ENCODE measurements at places on chromosomes 6 and 20.

DNA sequence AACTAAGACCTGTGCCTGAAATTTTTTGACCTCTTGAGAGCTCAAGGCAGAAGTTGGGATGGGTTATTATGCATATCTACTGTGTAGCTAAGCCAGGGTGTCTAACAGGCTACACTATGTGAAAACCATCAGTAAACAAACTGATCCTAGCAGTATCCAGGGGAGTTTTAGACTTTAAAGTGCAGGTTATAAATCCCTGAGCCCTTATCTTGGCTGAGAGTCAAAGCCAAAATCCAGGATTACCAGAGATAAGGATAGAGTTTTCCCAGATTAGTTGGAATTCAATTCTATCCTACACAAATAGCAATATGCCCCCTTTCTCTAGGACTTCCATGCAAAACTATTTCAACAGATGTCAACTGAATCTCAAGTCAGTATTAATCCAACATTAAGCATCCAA lies 1229.7 kb downstream of the GRIK2 start:
- DNase-seq, result no peak

DNA sequence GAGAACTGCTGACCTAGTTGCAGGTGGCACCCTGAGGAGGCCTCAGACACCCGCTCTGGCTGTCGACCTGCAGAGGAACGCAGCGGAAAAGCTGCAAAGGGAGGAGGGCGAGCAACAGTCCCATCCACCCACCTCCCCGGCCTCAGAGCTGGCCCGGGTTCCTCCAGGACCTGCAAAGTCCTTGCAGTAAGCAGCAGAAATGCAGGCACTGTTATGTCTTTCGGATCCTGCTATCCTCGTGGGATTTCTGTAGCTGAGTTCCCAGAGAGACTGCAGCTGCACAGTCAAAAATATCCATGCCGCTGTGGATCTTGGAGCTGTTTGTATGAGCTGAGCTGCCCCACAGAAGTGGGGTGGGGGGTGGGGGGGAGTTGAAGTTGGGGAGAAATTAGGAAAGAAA lies 251.3 kb downstream of the ANKRD60 start:
- DNase-seq, result no peak

GRCh38 chr6:118581489-118581959 lies 33.4 kb downstream of the PLN start:
- DNase-seq, result no peak

DNA sequence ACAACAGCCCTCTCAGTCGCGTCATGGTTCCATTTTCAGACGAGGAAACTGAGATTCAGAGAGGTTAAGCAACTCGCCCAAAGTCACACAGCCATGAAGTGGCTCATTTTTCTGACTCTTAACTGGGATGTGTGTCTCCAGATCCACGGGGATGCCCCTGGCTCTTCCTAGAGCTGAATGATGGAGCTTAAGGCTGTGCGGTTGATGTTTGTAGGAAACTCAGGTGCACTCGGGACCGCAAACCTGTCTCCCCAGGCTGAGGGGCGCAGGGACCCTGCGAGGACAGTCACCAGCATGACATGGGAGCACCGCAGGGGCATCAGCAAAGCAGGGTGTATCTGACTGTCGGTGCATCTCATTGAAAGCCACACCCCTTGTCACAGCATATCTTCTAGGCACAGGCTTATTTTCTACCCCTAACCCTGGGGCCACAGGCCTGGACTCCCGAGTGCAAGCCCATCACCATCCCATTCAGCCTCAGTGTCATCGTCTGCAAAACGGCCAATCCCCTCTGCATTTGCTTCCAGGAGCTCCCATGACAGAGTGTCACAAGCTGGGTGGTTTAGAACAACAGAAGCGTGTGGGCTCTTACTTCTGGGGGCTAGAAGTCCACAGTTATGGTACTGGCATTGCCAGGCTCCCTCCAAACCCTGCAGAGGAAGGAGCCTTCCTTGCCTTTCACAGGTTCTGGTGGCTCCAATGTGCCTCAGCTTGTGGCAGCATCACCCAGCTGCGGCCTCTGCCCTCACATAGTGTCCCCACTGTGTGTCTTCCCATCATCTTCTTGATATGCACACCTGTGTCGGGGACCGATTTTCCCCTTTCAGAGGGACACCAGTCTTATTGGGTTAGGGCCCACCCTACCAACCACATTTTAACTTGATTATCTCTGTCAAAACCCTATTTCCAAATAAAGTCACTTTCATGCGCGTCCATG lies 9.9 kb upstream of the ARHGAP40 start:
- DNase-seq, result no peak

- DNase-seq, result no peak
Observed at GRCh38 chr6:1606780-1607515, 2.8 kb upstream of the FOXC1 start.

DNA sequence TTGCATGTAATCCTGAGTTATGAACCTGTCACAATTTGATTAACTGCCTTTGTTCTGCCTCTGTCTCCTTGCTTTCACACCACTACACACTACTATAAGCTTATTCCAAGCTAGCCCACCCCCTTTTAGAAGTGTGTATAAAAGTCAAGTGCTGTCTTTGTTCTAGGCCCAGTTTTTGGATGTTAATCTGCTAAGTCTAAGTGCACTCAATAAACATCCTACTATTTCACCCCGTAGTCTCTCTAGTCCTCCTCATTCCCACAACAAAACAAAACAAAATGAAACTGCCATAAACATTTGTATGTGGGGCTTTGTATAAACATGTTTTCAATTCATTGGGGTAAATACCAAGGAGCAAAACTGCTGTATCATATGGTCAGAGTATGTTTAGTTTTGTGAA lies 16.1 kb upstream of the SPACA1 start:
- no peak for DNase-seq

DNA sequence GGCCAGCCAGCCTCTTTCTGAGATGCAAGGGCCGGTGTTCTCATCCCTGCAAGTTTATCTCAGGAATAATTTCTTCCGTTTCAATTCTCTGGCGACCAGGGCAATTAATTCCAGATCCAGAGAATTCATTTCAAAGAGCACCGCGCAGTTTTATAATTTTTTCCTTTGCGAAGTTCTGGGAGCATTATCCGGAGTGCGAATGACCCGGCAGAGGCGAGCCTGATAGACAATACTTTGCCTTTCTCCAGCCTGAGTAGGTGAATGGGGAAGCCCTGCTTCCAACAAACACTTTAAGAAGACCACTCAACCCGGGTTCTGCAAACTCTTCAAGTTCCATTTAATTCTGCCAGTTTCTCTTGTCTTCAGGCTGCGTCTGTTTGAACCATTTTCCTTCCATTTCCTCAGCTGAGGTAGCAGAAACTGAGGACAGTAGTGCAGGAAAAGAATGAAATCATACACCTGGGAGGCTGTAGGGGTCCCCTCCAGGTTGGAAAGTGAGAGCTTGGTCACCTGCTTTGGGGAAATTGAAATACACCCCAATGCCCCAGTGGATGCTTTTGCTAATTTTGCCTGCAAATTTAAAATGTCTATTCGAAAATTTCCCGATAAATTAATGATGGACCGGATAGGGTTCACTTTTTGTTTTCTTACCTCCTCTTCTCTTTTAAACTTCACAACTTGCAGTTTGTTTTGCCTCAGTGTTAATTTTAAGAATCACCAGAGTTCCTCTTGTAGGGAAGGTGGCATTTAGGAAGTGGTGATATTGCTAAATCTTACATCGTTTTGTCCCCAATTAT lies 1.1 kb downstream of the VGLL2 start:
- no peak for DNase-seq

DNA sequence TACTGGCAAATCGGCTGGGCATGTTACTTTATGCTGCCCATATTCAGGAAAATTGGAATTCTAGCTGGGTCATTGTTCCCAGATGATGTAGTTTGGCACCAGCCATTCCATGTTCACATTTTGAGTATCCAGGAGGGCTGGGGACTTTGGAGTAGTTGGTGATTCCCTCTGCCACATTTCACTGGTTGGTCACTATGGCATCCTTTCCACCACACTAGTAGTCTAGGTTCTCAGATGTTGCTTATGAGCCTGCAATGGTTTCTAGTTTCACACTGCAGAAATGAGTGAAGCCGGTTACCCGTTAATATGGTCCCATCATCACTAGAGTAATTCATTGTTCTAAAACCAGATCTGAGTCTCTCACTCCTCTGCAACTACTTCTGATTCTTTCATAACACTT lies 4.6 kb downstream of the PTPN1 start:
- DNase-seq, result no peak

- DNase-seq, result no peak
Observed at GRCh38 chr20:64148581-64148980, 15.7 kb upstream of the MYT1 start.

GRCh38 chr6:137969874-137970273 lies 102.8 kb downstream of the TNFAIP3 start:
- DNase-seq, result no peak
